ENCODE measurements at places on chromosomes 7 and 10.

GRCh38 chr10:72110673-72111401 is 22.5 kb upstream of the SPOCK2 start:
- no peak for DNase-seq

- no peak for DNase-seq
Observed at GRCh38 chr7:107961405-107961804, 41.6 kb downstream of the LAMB1 start.

- DNase-seq: no peak
Observed at GRCh38 chr7:105691082-105691679, 109.9 kb upstream of the EFCAB10 start.

DNA sequence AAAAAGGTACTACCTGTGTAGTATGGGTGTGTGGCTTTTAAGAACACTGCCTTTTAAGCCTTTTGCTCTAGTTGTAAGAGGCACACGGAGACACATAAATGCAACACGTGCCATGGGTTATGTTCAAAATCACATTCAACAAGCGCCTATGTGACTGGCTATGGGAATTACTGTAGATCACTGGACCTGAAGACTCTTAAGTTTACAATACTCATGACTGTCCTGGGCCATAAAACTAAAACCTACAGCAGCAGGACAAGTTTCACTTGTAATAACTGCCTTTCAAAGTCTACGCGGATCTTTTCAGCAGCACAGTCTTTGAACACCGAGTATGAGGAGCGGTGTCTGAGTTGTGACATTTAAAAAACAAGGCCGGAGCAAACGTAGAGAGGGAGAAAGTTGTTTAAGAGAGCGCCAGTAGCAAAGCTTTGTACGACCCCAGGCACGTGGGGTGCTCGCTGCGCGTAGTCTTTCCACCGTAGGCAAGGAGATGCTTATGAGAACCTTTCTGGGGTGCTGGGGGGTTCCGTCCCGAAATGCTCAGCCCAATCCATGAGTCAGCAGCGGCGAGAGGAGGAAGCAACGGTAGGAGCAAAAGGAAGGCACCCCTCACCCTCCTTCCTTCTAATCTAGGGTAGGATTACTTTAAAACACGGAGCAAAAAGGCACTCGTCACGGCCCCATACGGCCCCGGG is 662 bp downstream of the DNAJC2 start:
- no peak for DNase-seq

GRCh38 chr10:101724446-101724845 is 29.5 kb upstream of the FBXW4 start:
- no peak for DNase-seq

GRCh38 chr7:128044064-128044463 is 12.8 kb upstream of the LRRC4 start:
- no peak for DNase-seq

GRCh38 chr10:4028854-4029583 is 244.0 kb upstream of the KLF6 start:
- no peak for DNase-seq

DNA sequence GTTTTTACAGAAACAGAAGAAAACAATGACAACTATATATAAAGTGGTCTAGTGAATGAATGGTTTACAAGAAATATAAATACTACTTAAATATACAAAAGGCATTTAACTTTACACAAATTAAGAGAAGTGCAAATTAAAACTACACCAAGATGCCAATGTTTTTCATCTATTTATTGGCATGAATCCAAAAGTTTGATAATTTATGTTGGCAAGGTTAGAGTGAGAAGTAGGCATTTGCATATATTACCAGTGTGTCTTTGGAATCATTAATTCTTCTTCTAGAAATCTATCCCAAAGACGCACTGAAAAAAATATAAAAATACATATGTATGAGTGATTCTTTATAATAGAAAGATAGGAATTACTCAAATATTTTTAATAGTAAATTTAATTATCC is 457.4 kb downstream of the MDFIC start:
- no peak for DNase-seq

- DNase-seq: no peak
Observed at GRCh38 chr7:6032641-6033040, 1.5 kb downstream of the ANKRD61 start.

DNA sequence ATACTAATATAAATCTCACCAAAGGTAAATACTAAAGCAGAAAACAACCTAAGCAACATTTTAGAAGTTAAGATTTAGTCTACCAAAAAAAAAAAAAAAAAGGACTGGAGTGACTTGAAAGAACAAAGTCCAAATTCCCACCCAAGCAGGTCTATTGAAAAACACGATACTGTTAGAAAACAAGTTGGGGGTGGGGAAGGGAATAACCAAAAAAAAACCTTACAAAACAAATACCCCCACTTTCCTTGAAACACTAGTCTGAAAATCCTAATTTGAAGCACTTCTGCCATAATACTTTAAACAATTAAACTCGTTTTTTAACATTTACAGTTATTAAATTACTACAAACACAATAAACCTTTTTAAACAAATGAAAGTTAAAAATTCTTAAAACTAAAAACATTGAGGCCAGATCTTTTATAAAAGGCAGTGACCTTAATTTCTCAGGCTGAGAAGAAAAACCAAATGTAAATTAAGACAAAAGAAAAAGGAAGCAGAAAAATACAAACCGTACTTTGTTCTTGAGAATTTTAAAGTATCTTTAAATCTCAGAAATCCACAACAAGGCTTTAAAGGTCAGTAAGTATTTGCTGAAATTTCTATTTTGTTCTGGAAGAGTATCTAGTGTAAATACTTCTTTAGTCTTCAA is 135.1 kb downstream of the NRBF2 start:
- DNase-seq: no peak

- DNase-seq: no peak
Observed at GRCh38 chr7:158016180-158017097, 571.2 kb downstream of the PTPRN2 start.

- no peak for DNase-seq
Observed at GRCh38 chr7:133950855-133951254, 176.3 kb upstream of the LRGUK start.

DNA sequence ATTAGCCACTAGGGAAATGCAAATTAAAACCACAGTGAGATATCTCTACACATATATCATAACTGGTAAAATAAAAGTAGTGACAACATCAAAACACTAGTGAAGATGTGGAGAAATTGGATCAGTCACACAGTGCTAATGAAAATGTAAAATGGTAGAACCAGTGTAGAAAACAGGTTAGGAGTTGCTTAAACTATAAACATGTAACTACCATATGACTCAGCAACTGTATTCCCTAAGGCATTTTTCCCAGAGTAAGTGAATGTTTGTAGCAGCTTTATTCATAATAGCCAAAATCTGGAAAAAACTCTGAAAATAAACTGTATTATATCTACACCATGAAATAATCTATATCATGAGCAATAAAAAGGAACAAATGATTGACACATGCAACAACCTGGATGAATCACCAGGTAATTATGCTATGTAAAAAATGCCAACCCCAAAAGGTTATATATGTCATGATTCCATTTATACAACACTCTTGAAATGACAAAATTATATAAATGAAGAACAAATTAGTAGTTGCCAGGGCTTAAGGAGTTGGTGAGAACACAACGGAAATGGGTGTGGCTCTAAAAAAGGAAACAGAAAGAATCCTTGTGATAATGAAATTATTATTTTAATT is 22.8 kb downstream of the SLC25A40 start:
- DNase-seq: no peak

DNA sequence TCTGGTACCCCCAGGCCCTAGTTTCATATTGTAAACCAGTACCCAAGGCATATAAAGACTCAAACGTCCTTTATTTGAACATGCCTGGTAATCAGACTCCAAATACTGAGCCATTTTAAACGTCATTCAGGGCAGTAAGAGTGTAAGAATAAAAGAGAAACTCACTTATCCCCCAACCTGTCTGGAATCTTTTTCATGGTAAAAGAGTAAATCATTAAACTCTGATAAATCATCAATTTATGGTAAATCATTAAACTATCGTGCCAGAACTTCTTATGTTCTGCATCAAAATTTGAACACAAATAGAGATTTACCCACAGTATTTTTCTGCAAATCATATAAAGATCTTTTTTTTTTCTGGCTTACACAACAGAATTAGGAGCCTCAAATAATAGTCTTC is 734.3 kb upstream of the POT1 start:
- no peak for DNase-seq

GRCh38 chr10:17143055-17143690 is 13.6 kb upstream of the CUBN start:
- DNase-seq: no peak

DNA sequence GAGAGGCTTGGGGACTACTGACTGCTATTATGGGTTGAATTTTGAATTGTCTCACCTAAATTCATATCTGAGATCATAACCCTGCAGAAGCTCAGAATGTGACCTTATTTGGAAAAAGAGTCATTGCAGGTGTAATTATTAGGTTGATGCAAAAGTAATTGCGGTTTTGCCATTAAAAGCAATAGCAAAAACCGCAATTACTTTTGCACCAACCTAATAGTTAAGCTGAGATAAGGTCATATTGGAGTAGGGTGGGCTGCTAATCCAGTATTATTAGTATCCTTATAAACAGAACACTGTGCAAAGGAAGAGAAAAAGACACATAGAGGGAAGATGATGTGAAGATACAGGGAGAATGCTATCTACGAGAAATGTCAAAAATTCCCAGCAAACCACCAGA is 82.3 kb downstream of the AOAH start:
- no peak for DNase-seq

DNA sequence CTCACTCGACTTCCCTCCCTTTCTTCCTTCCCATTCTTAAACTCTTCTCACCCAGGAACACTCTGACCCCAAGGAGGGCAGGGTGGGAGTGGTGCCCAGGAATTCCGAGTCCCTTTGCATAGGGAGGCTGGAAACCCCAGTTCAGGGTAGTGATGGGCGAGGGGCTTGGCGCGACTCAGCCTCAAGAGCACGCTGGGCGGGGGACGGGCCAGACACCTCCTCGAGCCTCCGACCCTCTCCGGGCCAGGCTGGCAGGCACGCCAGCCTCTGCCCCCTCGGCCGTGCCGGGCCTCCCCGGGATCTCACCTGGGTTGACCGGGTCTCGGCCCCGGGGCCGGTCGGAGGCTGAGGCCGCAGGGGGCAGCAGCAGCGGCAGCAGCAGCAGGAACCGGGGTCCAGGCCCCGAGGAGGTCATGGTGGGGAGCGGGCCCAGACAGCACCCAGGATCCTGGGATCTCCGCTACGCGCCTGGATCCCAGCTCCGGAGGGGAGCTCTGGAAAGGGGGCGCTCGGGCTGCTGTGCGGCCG is 457 bp downstream of the PLOD3 start:
- DNase-seq: no peak

- peak; percentile 17 for DNase-seq
Observed at GRCh38 chr7:142459551-142459963, 201.7 kb upstream of the PRSS58 start.

DNA sequence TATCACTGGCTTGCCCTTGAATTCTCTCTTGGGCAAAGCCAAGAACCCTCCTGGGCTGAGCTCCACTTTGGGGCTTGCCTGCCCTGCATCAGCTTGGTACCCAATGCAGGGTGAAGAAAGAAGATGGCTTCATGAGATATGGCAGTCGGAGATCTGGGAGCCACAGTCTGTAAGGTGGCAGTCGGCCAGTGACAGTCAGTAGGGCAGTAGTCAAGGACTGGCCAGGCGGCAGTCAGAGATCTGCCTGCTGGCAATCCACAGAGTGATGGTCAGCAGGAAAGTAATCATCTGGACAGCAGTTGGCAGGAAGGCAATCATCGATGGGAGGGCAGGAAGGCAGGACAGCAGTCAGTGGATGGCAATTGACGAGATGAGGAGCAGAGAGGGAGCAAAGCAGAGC is 32.6 kb upstream of the CNNM1 start:
- DNase-seq: no peak

DNA sequence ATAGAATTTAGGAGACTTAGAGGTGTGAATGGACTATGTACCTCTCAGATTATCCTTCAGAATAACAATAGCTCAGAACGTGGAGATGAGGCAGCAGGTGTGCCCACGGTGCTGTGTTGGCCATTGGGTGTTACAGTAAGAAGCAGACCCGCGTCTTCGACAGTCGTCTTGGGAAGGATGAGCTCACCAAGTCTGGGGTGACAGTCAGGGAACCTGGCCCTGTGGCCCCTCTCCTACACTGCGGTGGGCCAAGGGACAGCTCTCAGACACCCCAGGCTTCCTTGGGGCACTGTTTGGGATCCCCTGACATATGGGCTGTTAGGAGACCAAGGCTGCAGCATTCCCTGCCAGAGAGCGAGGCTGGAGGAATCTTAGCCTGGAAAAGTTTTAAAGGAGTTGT is 88.5 kb downstream of the ACTR3B start:
- DNase-seq: no peak

DNA sequence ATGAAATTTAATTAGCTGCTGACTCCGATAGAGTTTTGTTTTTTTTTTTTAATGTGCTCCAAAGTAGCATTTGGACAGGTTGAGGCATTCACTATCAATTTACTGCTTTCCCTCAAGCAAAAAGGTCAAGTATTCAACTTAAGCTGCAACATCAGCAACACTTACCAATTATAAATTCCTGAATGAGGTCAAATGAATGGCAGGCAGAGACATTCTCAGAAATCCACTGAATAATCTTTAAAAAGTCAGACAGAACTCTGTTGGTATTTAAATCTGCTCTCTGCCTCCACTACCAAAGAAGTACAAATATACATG is 62.8 kb downstream of the GSAP start:
- DNase-seq: no peak

- DNase-seq: no peak
Observed at GRCh38 chr7:43398831-43399230, 184.1 kb upstream of the STK17A start.

DNA sequence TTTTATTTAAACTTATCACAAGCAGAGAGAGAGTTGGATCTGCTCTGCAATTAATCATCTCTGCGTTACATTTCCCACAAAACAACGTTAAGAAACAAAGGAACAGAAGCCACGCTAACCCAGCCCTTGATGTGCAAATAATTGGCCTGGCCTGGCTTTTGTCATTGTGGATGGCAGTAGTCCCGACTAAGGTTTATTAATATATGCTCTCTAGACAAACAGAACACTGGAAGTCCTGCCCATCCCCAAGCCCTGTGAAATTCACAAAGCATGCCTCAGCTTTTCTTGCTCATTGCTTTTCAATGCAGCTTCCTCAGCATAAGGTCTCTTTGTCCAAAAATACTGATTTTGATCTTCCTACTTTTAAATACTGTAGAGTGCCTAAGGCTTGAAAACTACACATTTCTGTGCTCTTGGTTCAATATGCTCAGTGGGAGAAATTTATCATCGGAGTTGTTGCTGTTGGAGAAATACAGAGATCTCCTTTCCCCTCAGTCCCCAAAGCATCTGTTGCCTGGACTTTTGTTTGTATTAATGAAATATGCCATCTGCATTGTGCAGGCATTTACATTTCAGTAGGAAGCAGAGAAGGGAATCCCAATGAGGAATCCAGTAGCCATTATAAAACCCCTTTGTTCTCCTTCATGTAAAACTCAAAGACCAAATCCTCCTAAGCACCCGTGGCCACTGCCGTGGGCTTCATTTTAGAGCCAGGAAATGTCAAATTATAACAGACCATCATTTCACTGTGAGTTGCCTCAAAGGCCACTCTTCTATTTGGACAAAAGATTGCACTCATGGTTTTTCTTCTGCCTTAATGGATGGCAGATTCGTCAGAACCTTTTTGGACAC is 61.1 kb downstream of the SORCS1 start:
- DNase-seq: peak; percentile 20

All from mucosa of gallbladder (tissue), 1 donor.